Effector CD4-positive, alpha-beta T cell (primary cell): ENCODE measurements at places on chromosomes 16 and 17.

DNA sequence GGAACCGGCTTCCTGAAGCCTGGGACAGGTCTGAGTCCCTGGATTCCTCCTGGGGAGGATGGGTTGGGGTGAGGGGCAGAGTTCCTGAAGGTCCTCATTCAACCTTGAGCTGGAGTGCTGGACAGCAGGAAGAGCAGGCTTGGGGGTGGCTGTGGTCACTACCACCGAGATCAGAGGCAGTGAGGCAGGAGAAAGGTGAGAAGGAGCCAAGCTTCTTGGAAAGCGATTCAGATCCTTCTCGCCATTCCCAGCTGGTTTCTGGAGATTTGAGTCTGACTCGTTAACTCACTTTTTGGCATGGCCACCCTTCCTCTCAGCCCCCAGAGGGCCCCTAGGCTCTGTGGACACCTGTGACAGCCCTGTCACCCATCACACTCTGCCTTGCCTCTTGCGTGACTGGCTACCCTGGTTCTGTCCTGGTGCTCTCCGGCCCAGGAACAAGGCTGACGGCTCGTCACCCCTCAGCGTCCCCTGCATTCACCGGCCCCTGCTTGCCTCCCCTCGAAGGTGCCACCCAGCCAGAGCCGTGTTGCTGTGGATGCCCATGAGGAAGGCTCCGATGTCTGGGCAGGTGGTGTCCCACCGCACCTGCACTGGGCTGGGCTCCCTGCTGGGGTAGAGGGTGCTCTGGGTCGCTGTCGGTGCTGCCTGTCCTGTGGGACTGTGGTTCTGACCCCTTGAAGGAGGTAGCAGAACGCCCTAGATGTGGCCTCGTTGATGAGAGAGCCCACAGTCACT, 9.7 kb upstream of the TIMP2 start:
- no peak for DNase-seq

GRCh38 chr16:3835089-3835602, 45.4 kb downstream of the CREBBP start:
- no peak for DNase-seq

DNA sequence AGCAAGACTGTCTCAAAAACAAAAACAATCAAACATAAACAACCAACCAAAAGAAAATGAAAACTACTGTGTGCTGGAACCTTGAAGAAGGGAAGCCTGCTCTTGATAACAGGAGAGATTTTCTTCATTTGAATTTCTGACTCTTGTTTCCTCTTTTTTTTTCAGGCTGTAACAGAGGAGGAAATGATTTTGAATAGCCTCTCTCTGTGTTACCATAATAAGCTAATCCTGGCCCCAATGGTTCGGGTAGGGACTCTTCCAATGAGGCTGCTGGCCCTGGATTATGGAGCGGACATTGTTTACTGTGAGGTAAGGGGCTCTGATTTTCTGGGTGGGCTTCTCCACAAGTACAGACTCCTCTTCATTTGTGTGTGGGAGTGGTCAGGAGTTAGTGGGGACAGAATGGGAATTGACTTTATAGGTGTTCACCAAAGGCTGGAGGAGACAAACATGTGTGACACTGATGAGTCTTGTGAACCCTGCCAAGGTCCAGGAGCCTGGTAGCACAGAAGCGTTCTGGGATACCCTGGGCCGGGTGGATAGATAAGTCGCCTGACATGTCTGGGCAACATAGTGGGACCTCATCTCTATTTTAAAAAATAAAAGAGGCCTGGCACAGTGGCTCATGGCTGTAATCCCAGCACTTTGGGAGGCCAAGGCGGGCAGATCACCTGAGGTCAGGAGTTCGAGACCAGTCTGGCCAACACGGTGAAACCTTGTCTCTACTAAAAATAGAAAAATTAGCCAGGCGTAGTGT, 14.9 kb downstream of the DUS2 start:
- no peak for DNase-seq

GRCh38 chr17:46140645-46141197, 52.5 kb downstream of the KANSL1 start:
- no peak for DNase-seq

GRCh38 chr17:81608082-81608481, 28.8 kb downstream of the NPLOC4 start:
- no peak for DNase-seq

DNA sequence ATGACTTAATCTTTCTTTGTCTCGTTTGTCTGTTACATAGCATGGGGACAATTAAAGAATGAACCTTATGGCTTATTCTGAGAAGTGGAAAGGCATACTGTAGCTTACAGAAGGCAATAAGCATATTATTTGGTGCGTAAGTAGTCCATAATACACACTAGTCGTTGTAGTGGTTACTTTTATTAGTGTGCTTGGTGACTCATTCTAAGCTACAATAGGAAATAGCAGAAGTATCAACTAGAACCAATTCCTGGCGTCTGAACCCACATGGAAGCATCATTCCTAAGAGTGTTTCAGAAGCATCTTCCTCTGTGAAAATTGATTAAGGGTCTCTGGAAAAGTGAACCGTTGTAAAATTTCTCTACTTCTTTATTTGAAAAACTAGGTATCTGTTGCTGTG, 777.8 kb upstream of the EEF2KMT start:
- no peak for DNase-seq
